IPS-NIHi11 (cell line): ENCODE measurements at places on chromosomes 5 and 9.

DNA sequence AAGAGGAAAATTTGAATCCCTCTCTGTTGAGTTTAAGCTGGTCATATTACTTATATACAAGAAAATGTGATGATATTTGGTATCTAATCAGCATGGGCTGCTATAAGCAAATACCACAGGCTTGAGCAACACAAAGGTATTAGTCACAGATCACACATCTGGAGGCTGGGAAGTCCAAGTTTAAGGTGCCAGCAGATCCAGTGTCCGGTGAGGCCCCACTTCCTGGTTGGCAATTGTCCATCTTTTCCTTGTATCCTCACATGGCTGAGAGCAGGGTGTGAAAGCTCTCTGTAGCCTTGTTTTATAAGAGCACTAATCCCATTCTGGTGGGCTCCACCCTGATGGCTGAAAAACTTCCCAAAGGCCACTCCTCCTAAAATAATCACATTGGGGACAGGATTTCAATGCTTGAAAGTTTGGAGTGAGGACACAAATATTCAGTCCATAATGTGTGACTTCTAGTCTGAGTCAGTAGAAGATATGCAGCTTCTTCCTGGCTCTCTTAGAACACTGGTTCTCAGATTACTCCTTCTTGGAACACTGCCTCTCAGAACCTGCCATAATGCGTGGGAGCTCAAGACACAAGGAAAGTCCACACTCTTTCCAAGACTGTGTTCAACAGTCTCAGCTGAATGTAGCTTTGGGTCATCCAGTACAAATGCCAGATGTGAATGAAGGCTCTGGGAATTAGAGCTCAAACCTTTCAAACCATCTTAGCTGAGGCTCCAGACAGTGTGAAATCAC is 124.1 kb downstream of the PRDM9 start:
- no peak for DNase-seq

- DNase-seq: no peak
Measured at GRCh38 chr9:73682789-73683188, 531.1 kb downstream of the ANXA1 start.

DNA sequence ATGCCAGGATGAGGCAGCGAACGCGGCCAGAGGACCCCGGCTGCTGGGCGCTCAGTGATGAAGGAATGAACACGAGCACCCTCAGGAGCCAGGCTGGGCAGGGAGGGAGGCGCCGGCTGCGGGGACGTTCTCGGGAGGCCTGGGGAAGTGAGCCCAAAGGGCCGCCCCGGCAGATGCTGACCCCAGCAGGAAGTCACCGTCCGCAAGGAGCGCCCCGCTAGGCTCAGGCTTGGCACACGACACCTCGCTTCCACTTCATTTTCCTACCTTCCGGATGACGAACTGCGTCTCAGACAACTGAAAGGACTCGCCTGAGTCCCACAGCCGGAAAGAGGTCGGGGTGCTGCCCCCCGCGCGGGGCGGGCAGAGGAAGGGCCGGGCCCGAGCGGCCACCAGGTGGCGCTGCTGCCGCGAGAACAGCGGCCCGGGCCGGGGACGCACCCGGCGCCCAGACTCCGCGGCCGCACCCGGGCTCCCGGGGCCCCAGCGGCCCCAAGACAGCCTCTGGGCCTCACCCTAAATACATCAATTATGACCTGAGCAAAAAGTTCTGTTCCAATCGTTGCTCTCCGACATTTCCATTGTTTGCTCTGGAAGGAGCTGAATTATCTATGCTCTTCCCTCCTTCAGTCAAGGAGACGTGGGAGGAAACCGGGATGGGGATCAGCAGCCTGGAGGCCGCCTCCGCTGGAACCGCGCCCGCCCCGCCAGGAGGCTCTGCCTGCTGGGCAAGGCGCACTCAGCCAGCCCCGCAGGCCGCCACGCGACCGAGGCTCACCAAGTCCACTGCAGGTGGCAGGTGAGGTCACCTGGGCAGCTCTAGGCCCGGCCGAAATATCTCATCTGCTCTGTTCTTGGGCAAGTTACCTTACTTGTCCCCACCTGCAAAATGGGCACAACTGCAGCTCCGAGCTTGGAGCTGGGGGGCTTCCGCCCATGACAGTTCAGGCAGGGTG is 107.0 kb downstream of the ZNF354C start:
- peak; percentile 98 for DNase-seq

DNA sequence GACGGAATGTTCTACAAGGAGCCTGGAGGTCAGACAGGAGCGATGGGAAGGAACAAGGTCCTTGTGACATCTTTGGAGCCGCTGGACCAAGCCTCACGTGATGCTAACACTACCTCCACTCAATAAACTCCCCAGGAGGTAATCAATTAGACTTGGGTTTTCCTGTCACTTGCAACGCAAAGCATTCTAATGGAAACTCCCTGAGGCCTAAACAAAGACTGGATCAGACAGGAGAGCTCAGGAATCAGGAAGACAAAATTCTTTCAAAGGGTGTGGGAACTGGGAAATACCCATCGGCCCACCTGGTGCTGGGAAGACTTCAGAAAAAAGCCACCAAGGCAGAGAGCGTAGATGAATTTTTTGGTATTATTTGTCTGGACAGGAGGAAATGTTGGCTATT is 22.3 kb upstream of the UNC5A start:
- no peak for DNase-seq

GRCh38 chr5:163586531-163586956 is 81.1 kb downstream of the MAT2B start:
- DNase-seq: no peak

- DNase-seq: no peak
Measured at GRCh38 chr9:19456426-19456825, 47.6 kb downstream of the ACER2 start.

DNA sequence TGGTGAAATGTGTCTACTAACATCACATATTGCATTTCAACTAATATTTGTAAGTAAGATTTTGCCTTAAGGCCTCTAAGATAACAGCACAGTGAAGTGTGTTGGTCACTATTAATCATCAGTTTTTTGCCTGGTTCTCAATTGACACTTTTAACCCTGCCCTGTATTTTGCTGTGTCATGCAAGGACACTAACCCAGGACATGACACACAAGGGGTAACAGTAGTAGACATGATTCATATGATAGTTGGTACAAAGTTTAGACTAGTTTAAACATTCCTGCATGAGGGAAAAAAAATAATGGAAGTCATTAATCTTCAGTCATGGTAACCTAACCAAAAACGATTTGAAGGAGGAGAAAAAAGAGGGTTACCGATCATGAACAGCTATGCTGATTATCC is 207.0 kb downstream of the DEPDC1B start:
- DNase-seq: no peak

DNA sequence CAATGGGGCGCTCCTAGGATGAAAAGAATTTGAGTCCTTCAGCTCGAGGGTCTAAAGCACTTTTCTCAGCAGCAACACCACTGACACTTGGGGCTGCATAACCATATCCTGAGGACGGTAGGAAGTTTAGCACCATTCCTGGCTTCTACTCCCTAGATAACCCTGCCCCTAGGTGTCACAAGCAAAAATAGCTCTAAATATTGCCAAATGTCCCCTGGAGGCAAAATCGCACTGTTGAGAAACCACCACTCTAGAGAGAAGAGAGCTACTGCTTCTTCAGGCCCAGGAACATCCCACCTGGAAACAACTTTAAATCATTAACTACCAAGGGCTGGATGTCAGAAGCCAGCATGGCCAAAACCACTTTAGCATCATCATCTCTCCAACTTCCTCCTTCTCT is 29.8 kb downstream of the MYO10 start:
- DNase-seq: no peak

- DNase-seq: no peak
Measured at GRCh38 chr9:27194401-27195091, 85.5 kb downstream of the TEK start.

DNA sequence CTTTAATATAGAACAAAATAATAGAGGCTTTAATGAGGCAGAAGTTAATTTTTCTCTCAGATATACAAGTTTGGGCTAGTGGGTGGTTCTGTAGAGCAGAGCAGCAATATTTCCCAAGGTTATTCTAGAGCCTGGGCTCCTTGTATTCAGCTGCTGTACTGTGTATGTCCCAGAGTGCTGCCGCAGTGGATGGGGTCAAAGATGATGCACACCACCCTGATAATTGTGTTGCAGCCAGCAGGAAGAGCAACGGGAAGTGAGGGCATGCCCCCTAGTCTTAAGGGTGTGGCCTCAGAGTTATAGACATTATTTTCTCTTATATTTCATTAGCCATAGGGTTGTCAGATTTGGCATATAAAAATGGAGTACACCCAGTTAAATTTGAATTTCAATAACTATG is 23.9 kb upstream of the KIF4B start:
- no peak for DNase-seq

DNA sequence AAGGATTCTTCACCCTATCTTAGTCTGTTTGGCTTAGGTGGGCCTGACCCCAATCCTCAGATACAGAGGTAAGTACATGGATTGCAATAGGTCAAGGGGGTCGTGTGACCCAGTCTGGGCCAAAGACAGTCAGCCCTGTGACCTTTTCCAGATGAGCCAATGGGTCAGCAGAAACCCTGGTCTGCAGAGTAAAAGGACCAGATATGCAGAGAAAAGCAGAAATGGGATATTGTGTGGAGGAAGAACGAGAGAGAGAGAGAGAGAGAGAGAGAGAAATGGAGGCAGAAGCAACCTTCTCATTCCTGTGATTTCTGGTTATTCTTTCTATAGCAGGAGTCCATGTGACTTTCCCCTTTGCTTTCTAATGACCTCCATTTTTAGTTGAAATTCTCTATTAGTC is 40.4 kb upstream of the CRB2 start:
- DNase-seq: no peak

GRCh38 chr9:130323051-130323745 is 57.6 kb downstream of the HMCN2 start:
- DNase-seq: no peak

DNA sequence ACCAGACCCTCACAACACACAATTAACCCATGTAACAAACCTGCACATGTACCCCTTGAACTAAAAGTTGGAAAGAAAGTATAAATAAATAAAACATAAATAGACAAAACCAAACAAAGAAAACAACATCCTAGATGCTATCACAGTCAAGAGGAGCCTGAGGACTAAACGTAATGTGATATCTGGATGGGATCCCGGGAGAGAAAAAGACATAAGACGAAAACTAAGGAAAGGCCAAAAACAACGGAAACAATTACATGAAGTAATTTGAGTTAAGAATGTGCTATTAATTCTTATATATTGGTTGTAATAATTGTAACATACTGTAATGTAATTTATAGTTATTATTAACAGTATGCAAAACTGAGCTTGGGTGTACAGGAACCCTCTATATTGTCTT is 793.9 kb downstream of the SEMA5A start:
- DNase-seq: no peak

DNA sequence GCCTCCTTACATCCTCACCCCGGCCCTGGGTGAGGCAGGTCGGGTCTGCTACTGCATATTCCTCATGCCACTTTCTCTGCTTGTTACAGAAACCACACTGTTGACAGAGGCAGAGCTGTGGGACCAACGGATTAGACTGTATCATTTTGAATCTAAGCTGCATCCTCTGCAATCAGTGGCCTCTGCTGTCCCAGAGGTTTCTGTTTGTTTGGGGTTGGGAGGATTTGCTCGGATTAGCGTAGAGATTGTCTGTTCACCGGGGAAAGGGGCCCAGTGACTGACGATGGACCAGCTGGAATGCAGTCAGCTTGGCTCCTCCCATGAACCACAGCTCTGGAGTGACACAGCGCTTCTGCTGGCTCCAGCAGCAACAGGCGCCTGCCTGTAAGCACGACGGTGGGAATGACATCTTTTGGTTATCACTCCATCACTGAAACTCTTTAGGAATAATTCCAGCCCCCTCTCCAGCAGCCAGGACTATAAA is 37.3 kb upstream of the ADRA1B start:
- peak; percentile 79 for DNase-seq

GRCh38 chr9:131692612-131693562 is 47.0 kb downstream of the RAPGEF1 start:
- DNase-seq: no peak

DNA sequence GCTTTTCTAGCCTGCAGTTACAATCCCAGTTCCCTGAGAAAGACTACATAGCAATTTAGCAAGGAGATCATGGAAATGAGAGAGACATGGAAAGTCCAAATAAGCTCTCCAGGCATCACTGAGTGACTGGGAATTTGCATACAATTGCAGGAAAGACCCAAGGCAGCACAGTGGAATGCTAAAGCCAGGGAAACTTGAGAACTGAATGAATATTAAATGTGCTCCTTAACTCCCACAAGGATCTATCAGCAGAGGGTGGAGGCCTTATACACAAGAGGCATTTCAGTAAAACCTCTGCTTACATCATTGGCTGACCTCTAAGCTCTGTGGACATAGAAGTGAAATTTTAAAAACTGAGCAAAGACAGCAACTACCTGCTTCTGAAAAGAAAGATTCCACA is 355.6 kb upstream of the DAB2 start:
- peak; percentile 55 for DNase-seq

- no peak for DNase-seq
Measured at GRCh38 chr5:143215690-143216089, 187.8 kb downstream of the NR3C1 start.

GRCh38 chr5:71938895-71939294 is 168.4 kb upstream of the MAP1B start:
- peak; percentile 52 for DNase-seq

GRCh38 chr9:36250079-36250478 is 8.2 kb downstream of the GNE start:
- no peak for DNase-seq

GRCh38 chr9:96057155-96057554 is 181.7 kb downstream of the ERCC6L2 start:
- DNase-seq: no peak

DNA sequence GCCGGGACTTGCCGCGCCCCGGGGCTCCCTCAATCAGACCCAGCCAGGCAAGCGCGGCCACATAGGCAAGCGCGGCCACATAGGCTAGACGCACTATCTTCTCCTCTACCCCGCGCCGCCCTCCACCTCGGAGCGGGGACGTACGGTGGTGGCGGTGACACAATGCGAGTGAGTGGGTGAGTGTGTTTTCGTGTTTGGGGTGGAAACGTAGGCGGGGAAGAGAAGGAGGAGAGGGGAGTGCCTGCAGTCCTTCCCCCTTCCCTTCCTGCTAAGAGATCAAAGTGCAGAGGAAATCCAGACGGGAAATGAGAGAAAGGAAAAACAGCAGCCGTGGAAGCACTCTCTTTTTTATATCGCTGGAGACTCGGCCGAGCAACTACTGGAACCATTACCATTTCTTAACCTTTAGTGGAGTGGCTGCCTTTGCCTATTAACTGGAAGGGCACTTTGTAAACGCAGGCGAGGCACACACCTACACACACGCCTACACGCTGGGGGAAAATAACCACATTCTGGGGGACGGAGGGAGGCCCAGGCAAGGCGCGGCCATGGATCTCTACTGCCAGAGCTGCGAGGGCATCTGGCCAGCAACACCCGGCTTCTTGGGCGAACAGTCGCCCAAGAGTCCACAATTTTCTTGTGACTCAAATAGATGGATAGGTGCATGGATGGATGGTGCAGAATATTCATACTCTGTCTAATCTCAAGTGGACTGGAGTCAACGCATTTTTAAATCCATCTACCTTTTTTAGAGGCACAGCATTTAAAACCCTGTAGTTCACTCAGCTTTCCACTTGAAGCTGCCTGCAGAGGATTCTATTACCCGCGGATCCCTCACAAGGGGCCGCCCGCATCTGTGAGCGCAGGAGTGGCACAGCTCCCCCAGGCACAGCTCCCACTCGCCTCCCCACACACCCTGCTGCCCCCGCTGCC is 2.1 kb downstream of the EDIL3 start:
- peak; percentile 38 for DNase-seq
